Neural progenitor cell (in vitro differentiated cells): ENCODE measurements at places on chromosomes 2 and 18. TPM values are rescaled to one million over a fixed set of nuclear protein-coding genes. Genes with fewer than 3 reads are reported as not detected.

The OSR1 gene
- total RNA-seq = not detected in 2 replicates

The IL36RN gene
- not detected in 2 replicates for total RNA-seq

The IRS1 gene
- total RNA-seq = 8.4 and 13.0 TPM in 2 replicates

The PJVK gene
- 3.0 and 4.4 TPM in 2 replicates for total RNA-seq

The ARHGEF4 gene
- total RNA-seq = 22.8 and 44.8 TPM in 2 replicates

The MYO5B gene
- total RNA-seq = 5.0 and 6.7 TPM in 2 replicates

The ST8SIA5 gene
- total RNA-seq = 0.03 and 0.04 TPM in 2 replicates

The COL3A1 gene
- 0.22 TPM in 1 of 2 replicates, not detected in the other for total RNA-seq

The HSBP1L1 gene
- 1.7 TPM in 1 of 2 replicates, not detected in the other for total RNA-seq

GRCh38 chr2:10668402-10669012, 21.3 kb downstream of the NOL10 start:
- peak; percentile 73 for DNase-seq

GRCh38 chr2:17413036-17413435, 105.2 kb downstream of the RAD51AP2 start:
- DNase-seq = no peak

- no peak for DNase-seq
Observed at GRCh38 chr18:49651033-49651432, 89.2 kb downstream of the LIPG start.

- no peak for DNase-seq
Observed at GRCh38 chr18:74505776-74506175, 9.6 kb downstream of the CNDP2 start.

- DNase-seq = no peak
Observed at GRCh38 chr2:2735041-2735440, 404.0 kb upstream of the MYT1L start.

- DNase-seq = peak; percentile 98
Observed at GRCh38 chr2:10447895-10448575, at the start of gene ODC1. Gene ODC1, minus strand, starts transcription at chr2:10448327. Its CDS starts 3,295 bp downstream, at chr2:10445032.

DNA sequence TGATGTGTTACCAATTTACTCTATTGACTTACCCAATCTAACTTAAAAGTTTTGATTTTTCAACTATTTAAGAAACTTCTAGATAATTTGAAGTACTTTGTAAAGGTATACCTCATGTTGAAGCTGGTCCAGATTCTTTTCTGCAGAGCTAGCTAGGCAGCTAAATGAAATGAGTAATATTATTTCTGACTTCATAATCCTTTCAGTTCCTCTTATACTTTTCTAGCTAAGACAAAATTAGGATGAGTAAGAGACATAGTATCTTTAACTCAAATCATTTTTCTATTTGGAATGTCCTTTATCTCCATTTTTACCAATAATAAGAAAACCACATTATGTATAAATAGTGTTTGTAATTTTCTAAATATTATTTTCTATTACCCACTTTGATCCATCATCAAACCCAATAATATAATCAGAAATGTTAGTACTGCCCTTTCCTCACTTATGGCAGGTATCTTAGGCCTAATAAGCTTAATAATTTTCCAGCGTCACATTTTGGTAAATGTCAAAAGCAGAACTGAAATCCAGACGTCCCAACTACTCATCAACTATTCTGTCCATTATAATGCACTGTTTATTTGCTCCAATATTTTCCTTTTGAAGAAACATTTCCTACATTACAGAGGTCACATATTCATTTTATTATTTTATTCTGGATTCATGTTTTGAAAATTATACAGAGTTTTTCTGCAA, 456.6 kb downstream of the THSD7B start:
- no peak for DNase-seq

GRCh38 chr2:76808732-76809131, 713.4 kb downstream of the LRRTM4 start:
- DNase-seq = no peak

GRCh38 chr2:232521959-232522622, 1.9 kb downstream of the PRSS56 start:
- DNase-seq = peak; percentile 77

DNA sequence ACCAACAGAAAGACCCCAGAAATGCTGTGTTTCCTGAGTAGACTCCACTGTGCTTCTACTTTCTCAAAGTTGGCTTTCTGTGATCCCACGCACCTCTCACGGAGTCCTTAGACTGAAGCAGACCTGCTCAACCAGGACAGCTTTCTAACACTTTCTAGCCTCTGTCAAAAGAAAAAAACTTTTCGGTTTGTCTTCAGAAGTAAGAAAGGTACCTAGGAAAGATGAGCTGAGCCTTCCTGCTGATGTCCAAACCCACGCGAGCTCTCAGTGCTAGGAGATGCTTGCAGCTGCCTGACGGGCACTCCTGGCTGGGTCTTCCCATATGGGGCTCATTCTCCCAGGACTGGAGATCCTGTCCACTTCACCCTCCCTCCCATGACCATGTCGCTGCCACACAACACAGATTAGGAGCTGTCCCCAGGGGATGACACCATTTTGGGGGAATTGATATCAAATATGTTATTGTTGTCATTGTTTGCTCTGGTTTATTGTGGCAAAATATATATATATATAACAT, 49.2 kb upstream of the DAPL1 start:
- DNase-seq = no peak

DNA sequence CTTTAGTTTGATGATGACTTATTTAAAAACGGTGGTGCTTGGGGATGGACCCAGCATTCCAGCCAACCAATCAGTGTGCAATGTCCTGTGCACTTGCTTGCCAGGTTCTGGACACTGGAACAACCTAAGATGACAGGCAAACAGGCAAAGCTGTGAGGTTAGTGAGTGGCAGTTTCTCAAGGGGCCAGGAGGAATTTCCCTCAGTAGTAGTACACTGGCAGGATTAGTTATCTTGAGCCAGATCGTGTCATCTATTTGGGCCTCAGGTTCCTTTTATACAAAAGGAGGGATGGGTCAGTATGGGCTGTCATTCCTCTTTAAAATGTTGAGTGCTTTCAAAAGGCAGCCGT, 26.6 kb downstream of the MAP4K4 start:
- no peak for DNase-seq

- no peak for DNase-seq
Observed at GRCh38 chr2:209114588-209115240, 309.1 kb upstream of the MAP2 start.

DNA sequence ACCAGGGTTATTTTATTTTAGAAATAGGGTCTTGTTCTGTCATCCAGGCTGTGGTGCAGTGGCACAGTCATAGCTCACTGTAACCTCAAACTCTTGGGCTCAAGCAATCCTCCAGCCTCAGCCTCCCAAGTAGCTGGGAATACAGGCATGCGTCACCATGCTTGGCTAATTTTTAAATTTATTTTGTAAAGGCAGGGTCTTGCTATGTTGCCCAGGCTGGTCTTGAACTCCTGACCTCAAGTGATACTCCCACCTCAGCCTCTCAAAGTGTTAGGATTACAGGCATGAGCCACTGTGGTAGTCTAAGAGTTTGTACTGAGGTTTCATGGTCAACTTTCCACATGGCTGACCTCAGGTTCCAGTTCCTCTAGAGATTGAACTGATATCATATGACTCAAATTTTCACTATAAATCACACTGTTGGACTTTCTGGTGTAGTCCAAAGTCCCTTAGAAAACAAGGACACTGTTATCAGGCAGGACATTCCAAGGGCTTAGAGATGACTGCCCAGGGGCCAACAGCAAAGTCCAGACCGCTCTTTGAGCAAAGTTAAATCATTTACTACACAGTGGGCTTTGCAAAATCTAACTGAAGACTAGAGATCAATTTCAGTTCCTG, 82.0 kb upstream of the MEX3C start:
- DNase-seq = no peak

GRCh38 chr2:22020091-22020742, 896.4 kb downstream of the TDRD15 start:
- peak; percentile 15 for DNase-seq

DNA sequence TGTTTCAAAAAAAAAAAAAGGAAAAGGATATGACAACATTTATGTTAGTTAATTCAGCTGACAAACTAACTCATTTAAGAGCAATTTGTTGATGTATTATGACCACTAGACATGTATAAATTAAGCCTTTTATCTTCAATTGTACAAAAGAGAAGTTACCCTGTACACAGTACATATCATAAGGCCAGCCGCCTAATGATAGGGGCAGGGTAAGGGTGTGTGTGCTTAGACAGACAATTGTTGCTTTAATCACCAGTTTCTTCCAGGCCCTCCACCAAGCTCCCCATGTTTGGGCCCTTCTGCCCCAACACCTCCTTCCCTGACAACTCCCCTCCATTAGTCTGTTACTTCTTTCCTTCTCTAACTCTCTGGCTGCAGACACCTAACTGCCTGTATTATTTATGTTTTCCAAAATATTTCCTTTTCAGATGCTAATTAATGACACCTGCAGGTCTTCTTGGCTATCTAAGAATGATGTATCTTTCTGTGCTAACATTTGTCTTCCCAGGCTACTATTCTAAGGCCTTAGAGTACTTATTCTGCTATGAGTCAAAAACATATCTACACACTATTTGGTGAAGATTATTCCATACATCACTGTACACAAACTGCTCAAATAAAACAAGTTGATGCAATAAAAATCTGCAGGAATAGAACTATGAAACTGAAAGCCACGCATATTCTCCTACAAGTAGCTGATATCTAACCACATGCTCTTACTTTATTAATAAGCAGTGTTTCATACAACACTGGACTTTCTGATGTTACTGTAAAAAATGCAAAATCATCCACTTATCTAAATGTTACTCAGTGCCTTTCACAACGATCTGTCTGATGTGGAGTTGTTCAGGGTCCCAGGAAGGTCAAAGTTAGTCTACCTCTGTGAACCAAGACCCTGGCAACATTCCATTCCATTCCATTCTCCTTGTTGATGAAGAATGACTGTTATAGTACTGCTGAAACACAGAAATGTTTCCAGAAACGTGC, 26.4 kb downstream of the TMEM131 start:
- no peak for DNase-seq

DNA sequence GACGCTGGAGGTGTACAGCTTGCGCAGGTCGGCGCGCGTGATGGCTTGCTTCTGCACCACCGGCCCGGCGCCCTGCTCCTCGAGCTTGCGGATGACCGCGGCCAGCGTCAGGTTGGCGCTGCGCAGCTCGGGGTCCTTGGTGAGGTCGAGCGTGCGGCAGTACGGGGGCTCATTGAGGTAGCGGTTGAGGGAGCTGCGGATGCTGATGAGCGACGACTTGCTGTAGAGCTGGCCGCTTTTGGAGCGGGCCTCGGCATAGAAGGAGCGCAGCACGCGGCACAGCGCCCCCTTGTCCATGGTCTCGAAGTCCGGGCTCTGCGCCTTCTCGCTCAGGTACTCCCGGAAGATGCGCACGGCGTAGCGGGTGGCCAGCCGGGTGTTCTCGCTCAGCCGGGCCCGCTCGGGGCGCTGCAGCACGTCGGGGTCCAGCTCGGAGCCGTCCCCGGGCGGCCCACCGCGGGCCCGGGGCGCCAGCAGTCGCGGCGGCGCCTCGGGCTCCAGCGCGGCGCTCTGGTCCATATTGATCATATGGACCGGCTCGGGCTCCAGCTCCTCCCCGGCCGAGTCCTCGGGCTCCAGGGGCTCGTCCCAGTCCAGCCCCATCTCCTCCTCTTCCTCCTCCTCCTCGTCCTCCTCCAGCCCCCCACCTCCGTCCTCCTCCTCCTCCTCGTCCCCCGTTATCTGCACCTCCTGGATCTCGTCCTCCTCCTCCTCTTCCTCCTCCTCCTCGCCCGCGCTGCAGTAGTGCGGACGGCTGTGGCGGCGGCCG, 523 bp downstream of the KCTD1 start:
- peak; percentile 92 for DNase-seq

DNA sequence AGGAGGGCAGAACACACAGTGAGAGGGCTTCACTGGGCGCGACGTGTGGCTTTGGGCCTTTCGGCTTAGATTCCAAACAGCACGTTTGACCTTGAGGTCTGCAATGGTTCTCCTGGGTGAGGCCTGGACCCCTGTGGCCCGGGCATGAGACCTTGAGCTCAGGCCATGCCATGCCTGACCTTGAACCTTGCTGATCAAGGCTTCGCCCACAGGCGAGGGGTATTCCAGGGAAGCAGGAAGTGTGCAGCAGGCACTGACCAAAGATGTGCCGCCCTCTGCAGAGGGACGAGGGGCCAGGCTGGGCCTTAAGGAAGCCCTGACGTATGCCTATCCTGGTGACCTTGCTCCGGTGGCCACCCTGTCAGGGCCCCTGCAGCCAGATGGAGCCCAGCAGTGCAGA, 178.3 kb upstream of the HDAC4 start:
- DNase-seq = no peak

DNA sequence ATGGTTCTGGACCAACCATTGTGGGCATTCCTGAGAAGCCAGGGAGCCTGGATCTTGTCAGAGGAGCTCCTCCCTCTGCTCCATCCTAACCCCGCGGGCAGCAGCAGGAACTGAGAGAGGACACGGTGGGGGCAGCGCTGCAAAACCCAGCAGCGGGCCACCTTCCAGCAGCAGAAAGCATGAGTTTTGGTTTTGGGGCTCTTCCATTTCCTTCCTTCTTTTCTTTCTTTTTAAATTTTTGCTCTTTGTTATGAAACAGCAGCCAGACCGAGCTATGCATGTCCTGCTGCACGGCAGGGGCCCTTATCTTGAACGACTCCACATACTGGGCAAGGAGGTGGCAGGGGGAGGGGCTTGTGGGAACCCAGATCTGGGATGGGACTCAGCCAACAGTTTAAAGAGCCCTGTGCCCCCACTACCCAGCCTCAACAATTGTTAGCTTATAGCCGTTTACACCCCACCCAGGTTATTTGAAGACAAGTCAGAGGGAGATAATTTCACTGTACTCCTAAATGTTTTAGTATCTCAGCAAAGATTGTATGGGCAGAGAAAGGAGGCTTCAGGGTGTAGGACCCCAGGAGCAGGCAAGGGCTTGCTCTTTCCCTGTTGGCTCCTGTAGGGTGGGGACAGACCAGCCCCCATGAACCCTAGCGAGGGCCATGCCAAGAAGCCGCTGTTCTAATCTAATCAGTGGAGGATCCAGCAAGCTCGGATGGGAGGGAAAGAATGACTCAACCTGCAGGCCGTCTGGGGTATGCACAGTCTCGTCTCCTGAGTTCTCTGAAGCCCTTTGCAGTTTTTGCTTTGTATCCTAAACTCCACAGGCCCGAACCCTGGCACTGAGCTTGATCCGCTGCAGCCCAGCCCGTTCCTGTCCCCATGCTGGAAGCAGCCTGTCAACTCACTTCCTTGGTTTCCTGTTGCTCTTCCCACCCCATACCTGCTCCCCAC, 75.3 kb downstream of the LRRFIP1 start:
- DNase-seq = peak; percentile 51

DNA sequence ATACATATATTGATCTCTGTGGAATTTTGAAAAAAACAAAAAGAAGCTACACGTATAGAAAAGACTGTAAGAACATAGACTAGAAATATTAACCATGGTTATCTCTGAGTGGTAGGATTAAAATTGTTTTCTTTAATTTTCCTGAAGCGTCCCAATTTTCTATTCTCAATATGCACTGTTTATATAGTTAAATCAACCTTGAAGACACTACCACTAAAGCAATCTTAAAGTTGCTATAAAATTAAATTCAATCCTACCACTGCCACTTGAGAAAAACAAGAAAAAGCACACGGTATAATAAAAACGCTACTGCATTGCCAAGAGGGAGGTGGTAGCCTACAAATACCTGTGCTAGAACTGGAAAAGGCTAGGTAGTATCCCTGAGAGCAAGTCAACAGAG, 47.2 kb downstream of the TRIP12 start:
- DNase-seq = no peak

GRCh38 chr2:182784777-182785176, 68.7 kb downstream of the DNAJC10 start:
- DNase-seq = peak; percentile 44
